Uterus (tissue), 4 donors: ENCODE measurements at places on chromosomes 7 and 10.

- no peaks in the 10 kb centered on the region for H3K36me3 ChIP-seq
- no peaks in the 10 kb centered on the region for H3K4me1 ChIP-seq
- peaks cover 28% of the 10 kb centered on the region for H3K27me3 ChIP-seq
These were observed 74.5 kb downstream of the INSIG1 start for GRCh38 chr7:155371884-155372781.

- H3K27ac ChIP-seq, result no peak overlapping the region
- no peaks in the 10 kb centered on the region for H3K27me3 ChIP-seq
- H3K36me3 ChIP-seq, result no peaks in the 10 kb centered on the region
- H3K4me3 ChIP-seq, result no peak overlapping the region
- H3K4me1 ChIP-seq, result no peaks in the 10 kb centered on the region
These were observed 1103.2 kb downstream of the GATA3 start for GRCh38 chr10:9157656-9158055.

GRCh38 chr7:131945313-131945911 is 389.0 kb upstream of the PODXL start:
- H3K4me3 ChIP-seq, result no peak overlapping the region
- no peak for DNase-seq
- no peaks in the 10 kb centered on the region for H3K4me1 ChIP-seq
- H3K27me3 ChIP-seq, result no peaks in the 10 kb centered on the region

GRCh38 chr10:124677749-124678556 is 66.2 kb downstream of the FAM53B start:
- peak overlapping the region; percentile 28 for H3K27ac ChIP-seq
- no peaks in the 10 kb centered on the region for H3K4me1 ChIP-seq
- no peaks in the 10 kb centered on the region for H3K36me3 ChIP-seq
- no peaks in the 10 kb centered on the region for H3K27me3 ChIP-seq
- no peak for DNase-seq

DNA sequence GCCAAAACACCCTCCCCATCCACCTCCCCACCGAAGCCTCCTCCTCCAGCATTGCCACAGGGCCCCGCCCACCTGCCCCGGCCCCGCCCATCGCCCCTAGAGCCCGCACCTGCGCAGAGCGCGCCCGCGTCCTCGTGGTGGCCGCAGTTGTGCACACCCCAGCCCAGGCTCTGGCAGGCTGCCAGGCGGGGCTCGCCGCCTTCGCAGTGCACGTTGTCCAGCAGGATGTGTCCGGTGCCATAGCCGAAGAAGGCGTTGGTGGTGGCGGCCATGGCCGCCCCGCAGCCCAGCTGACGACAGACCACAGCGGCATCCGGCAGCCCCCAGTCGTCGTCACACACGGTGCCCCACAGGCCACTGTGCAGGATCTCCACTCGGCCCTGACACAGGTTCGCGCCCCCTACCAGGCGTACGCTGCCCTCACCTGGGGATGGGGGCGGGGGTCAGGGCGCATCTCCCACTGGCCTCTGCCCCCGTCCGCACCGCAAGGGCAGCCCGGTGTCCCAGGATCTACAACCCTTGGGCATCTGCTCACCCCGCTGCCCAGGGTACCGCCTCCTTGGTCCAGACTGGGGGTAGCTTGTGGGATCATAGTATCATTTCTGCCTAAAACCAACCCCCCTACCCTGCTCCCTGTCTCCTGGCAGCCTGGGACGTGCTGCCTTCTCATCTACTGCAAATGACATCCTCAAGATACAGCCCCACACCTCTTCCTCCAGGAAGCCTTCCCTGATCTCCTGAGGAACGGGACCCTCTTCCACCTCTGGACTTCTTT is 11.9 kb downstream of the SSC4D start:
- H3K4me1 ChIP-seq, result no peaks in the 10 kb centered on the region
- no peaks in the 10 kb centered on the region for H3K36me3 ChIP-seq
- no peaks in the 10 kb centered on the region for H3K27me3 ChIP-seq
- peak overlapping the region; percentile 49 for H3K4me3 ChIP-seq
- peak; percentile 81 for DNase-seq
